Left renal pelvis (tissue), 4 donors: ENCODE measurements at places on chromosomes 7 and 10. TPM values are rescaled to one million over a fixed set of nuclear protein-coding genes. Genes with fewer than 3 reads are reported as not detected.
A peak's percentile ranks its signal among the peaks of the same experiment; 100 is the strongest.

The RASSF4 gene
- 21.0 TPM for polyA plus RNA-seq

The GBX1 gene
- 0.34 TPM for polyA plus RNA-seq

The ABCB4 gene
- 2.1 TPM for polyA plus RNA-seq

The SEMA3E gene
- 1.4 TPM for polyA plus RNA-seq

The NRF1 gene
- 27.4 TPM for polyA plus RNA-seq

DNA sequence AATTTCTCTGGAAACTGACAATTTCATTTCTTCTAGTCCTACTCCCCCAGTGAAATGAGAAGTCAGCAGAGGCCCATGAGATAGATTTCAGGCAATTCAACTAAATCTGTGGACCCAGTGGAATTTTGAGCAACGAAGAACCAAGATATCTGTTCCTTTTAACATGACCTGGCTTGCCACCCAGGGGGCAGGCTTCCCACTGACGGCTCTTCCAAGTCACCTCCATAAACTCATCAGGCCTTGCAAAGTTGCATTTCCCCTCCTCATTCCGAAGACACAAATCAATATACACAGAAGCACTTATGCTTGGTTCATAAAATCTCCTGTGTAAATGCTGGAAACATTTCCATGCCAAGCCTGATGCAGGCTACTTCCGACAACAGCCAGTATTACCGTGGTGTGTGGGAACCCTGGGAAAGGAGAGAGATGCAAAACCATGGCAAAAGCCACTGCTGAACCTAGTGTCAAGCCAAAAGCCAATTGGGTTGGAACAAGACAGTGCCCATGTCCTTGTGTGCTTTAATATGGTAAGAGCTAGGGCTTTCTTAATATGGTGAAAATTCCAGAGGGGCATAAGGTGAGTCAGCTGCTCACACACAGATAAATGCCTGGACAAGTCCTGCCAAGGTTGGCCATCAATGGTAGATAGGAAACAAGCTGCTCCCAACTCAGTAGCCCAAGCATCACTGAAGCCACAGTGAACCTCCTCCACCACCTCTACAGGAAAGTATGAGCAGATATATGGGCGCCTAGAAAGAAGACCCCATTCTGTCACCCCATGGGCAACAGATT is 1.6 kb downstream of the FRMD4A start:
- no peak for DNase-seq

GRCh38 chr10:63819753-63820329 is 298.6 kb downstream of the REEP3 start:
- DNase-seq: peak; percentile 32

DNA sequence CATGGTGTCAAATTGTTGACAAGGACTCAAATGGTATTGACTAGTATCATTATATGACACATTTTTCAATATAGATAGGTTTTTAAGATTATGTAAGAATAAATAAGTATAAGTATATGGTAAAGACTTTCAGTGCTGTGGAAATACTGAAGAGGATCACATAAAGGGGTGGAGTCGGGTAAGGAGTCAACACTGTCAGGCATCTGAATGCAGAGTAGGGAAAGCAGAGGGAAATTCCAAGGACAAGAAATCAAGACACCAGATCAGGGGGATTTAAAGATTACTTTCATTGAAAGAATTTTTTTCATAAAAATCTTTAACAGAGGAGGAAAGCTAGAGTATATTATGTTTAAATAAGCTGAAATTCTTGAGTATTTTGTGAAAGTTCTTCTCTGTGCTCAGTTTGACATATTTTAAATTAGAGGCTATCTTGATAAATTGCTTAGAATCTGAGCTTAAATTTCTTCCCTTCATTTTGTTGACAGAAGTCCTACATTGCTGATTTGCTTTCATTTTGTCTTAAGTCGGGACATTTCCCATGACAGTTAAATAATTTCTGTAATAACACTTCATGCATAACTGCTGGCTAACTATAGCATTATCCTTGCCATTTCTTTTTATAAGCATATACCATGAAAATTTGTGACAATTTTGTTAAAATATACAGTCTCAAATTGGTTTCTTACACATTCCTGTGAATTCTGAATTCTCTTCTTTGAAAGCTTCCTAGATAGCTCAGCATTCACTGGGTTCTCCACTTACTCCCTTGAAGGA is 244.3 kb downstream of the PRKG1 start:
- no peak for DNase-seq

GRCh38 chr10:102850025-102850518 is 4.0 kb upstream of the BORCS7 start:
- no peak for DNase-seq

GRCh38 chr7:151869109-151869428 is 7.8 kb downstream of the PRKAG2 start:
- DNase-seq: no peak

DNA sequence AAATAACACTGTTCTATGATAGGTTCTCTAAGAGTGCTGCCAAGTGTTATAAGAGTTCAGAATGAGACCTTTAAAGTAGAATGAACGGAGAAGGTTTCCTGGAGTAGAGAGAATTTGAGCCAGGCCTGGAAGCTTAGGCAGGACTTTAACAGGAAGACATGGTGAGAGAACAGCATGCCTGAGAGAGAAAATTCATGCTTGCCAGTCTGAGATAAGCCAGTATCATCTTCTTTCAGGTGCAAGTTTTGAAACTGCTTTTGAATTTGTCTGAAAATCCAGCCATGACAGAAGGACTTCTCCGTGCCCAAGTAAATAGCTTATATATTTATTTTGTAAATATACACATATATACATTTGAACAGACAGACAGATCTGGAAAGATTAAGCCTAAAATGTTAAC is 22.1 kb downstream of the ARMC10 start:
- DNase-seq: no peak

DNA sequence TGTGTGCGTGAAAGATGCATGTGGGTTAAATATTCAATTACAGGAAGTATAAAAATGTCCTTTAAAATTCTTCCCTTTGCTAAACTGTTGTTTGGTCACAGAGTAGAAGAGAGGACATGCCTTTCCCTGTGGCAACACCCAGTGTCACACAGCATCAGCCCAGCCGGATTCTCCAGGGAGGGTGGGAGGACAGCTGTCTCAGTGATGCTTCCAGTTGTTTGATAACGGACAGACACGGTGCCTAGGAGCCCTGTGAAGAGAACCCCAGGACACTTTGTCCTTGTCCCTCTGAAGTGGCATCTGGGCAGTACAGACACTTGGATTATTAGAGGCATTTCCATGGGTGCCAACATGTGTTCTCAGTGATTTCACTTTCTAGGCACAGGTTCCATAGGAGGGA is 306.6 kb upstream of the LRGUK start:
- DNase-seq: no peak

DNA sequence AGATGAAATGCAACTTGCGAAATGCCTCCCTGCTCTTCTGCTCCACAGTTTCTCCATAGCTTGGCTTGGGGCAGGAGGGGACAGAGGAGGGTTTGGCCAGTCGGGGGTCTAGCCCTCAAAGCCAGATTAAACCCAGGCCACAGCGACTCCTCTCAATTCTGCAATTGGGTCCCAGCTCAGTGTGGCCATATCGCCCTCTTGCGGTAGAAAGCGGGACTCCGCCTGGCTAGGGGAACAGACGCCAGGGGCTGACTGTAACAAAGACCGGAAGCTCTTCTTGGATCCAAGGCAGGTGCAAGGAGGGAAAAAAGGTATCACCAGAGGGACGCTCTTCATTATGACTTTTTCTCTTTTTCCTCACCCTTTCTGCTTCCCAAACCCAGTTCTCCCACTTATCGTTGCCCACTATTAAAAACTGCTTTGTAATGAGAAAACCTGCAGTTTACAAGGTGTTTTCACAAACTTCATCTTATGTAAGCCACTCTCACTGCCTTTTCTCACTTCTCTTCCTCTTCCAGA is 36.6 kb upstream of the TNPO3 start:
- DNase-seq: peak; percentile 67

- no peak for DNase-seq
Measured at GRCh38 chr10:118961436-118961835, 68.1 kb upstream of the NANOS1 start.

- no peak for DNase-seq
Measured at GRCh38 chr10:74669210-74669609, 157.2 kb upstream of the KAT6B start.
